ENCODE measurements at places on chromosomes 3 and 15.

DNA sequence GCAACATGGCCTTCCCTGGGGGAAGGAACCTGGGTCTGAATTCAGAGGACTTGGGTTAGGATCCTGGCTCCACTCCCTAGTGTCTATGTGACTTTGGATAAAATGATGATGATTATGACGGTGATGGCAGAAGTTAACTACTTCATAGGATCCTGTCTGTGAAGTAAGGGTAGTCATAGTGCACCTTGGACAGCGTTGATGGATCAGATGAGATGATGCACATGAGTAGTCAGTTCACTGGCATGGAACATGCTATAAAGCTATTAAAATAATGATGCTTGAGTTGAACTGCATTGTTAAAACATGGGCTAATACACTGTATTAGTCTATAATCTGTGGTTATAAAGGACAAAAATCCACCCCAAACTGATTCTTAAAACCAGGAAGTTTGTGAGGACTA is 62.0 kb downstream of the EEFSEC start:
- DNase-seq: no peak

DNA sequence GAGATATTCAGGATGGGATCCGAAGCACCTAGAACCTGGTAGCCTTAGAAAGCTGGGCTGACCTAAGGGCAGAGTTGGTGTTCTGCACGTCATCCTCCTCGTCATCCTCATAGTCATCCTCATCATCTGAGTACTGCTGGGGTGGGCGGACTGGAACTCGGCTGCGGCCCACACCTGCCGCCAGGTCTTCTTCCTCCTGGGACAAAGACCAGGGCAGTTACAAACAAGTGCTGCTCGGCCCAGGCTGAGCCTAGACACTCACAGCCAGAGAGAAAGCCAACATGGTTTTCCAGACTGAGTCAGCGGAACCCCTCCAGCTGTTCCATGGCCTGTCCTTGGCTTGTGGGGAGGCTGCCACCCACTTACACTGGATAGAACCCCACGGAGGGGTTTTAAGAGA is 40.5 kb downstream of the SEMA3G start:
- DNase-seq: no peak

- no peak for DNase-seq
Observed at GRCh38 chr15:93719921-93720351, 511.4 kb upstream of the MCTP2 start.

- DNase-seq: no peak
Observed at GRCh38 chr3:172939651-172940293, 189.2 kb downstream of the ECT2 start.

DNA sequence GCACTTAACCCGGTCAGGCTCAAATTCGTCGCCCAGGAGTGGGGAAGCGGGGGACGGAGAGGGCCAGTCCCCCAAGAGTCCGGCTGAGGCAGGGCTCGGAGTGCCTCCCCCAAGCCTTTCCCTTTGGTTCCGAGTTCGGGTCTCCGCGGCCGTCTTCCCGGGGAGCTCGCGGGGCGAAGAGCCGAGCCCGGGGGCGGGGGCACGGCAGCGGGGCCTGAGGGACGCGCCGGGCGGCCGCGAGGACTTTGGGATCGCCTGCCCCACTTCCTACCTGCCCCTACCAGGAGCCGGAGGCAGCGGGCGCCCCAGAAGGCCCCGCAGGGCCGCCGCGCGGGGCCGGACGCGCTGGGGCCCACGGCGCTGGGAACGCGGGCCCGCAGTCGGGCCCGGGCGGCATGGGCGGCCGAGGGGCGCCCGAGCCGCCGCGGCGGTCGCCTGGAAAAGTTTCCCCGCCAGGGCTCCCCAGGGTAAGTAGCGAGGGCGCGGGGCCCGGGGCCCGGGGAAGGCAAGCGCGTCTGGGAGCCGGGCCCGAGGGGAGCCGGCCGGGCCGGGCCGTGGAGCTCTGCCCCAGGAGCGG is 2.8 kb downstream of the FURIN start:
- peak; percentile 34 for DNase-seq
